ENCODE measurements at places on chromosomes 4 and X. TPM values are rescaled to one million over a fixed set of nuclear protein-coding genes. Genes with fewer than 3 reads are reported as not detected.

The GPR119 gene
- not detected for total RNA-seq

The ETNPPL gene
- total RNA-seq, result not detected

The XPNPEP2 gene
- total RNA-seq, result not detected

The SPATA18 gene
- total RNA-seq, result 17.2 TPM

The PITX2 gene
- total RNA-seq, result 0.28 TPM

The SEPTIN6 gene
- 17.5 TPM for total RNA-seq

The NCAPG gene
- total RNA-seq, result 63.6 TPM

The ART3 gene
- total RNA-seq, result not detected

The ADH7 gene
- not detected for total RNA-seq

The RAP1GDS1 gene
- total RNA-seq, result 60.3 TPM

The MRPS18C gene
- 19.2 TPM for total RNA-seq

The MAGEA6 gene
- total RNA-seq, result not detected

The SPINK2 gene
- not detected for total RNA-seq

The XAGE1A gene
- total RNA-seq, result not detected

The TLR2 gene
- 0.85 TPM for total RNA-seq

Data from regular cardiac myocyte (primary cell).